CD4-positive, alpha-beta T cell (primary cell): ENCODE measurements at places on chromosomes 1 and 21.

- no peak for DNase-seq
Measured at GRCh38 chr1:189681252-189681919, 796.3 kb downstream of the BRINP3 start.

DNA sequence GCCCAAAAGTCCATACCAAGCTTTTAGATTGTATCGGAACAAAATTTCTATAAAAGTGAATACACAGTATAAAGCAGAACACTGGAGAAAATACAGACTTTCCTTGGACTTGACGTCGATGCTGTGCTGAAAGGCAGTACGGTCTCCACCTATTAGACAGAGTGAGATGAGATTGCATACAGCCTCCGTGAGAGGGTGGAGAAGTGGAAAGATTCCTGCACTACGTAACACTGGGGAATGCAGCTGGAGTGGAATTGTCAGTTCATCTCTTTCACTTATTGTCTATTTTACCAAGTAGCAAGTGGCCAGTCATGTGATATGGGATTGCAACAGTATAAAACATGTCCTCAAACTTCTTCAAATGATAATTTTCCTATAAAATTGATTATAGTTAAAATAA lies 209.5 kb downstream of the ZP4 start:
- no peak for DNase-seq

DNA sequence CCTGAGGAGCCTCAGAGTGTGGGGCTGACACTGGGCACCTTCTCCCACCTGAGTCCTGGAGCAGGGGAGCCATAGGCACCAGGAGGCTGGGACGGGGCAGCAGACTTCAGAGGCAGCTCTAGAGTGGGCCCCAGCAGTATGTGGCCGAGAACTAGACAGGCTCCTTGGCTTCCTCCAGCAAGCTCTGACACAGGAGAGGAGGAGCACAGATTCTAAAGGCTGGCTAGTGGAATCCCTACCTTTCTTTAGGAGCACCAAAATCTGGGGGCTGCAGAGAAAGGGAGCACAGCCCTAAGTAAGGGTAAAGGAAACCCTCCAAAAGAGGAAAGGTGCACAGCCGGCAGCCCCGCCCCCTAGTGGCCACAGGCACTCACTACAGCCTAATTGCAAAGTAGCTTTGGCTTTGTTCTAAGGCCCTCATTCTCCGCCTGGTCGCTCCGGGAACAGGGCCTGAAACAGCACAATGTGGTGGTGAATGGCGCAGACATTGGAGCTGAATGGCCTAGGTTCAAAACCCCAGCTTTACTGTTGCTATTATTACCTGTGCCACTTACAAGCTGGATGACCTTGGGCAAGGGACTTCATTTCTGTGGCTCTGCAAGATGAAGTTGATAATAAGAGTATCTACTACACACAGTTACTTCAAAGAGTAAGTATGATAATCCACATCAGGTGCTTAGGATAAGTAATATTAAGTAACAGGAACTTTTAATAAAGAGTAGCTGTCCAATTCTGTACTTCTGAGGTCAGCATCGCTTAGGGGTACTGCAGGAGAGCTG lies 8.8 kb upstream of the GUCA2A start:
- DNase-seq = peak; percentile 57

DNA sequence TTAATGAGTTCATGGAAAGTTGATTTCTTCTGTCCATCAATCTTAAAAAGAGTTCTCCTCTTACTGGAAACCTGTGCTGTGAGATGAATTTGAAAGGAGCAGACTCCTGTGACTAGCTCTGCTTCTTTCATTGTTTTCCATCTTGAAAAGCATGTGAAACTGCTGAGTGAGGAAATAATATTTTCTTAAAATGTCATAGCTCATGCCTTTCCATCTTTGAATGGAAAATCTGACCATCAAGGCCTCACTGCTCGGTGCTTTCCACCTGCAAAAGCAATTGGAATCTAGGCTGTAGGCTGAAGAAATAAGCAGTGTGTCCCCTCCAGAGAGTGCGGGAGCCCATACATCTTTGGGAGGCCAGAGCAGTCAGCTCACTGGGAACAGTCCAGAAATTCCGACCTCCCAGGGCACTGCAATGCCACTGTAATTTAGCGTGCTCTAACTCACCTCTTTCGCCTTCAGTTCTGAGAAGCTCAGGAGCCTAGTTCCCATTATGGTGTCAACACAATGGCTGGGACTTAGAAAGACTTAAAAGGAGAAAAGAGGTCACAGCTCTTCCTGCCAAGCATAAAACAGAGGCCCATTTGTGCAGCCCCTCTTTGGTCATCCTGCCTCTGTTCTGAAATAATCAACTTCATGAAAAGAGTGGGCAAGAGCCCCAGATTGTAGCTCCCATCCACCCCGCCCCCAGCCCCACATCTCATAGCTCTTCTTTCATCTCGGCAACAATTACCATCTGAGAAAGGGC lies 50.4 kb upstream of the F3 start:
- DNase-seq = no peak

GRCh38 chr1:8962812-8963530 lies 17.3 kb downstream of the CA6 start:
- DNase-seq = peak; percentile 60

DNA sequence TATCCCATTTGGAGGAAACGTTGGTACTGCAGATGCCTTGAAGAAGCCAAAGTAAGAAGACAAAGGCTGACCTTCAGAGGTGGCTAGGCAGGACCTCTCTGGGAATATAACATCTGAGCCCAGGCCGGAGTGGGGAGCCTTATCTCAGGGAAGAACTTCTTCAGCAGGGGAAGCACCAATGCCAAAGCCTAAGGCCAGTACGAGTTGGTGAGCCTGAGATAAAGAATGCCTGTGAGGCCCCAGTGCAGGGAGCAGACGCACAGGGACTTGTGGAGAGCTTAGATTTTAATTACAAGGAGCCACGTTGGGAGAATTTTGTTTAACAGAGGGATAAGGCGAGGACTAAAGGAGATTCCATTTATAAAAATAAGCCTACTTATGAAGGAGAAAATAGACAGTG lies 468.8 kb upstream of the RUNX1 start:
- DNase-seq = no peak

GRCh38 chr1:33093004-33093403 lies 12.1 kb downstream of the AZIN2 start:
- DNase-seq = no peak

DNA sequence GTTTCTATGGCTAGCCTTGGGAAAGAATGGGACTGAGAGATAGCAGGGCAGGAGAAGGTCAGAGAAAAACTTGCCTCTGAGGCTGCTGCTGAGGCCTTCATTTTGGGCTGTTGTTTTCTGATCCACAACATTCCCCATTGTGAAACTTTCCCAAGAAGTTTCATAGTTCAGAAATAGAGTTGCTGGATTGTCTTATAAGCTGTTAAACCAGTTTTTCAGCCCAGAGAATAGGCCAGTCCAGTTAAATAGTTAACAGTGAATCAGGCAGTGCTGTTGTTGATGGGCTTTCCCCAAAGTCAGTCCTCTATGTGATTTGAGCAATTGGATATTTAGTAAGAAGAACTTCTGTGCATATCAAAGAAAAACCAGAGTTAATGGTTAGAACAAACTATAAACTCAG lies 77.0 kb downstream of the C21orf91 start:
- no peak for DNase-seq

DNA sequence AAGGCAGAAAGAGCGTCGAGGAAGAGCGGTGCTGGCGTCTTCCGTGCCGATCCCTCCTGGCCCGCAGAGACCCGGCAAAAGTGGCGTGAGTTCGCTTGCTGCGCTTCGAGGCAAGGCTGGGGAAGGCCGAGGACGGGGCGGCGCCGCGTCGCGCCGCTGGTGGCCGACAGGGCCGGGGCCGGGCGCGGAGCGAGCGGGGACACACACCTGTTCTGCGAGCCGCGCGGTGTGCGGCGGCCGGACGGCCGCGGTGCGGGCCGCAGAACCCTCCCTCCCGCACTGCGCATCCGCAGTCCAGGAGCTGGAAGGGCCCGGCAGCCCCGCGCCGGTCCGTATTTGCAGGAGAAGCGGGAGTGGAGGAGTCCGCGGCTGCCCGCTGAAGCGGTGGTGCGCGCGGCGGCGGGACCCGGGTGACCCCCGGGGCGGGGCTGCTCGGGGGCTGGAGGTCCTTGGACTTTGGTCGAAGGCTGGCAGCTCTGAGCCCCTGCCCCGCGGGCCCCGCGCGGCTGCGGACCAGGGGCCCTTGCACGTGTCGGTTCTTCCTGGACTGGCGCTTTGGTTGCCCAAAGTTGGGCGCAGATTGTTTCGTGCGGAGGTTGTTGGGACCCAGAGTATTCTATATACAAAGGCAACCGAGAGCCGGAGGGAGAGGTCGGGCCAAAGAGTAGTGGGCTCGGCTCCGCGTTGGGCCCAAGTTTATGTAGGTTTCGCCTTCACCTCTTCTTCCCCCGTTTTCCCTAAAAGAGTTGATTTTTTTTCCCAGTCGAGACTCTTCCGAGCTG lies 2.6 kb downstream of the RNF220 start:
- no peak for DNase-seq
